ENCODE measurements at places on chromosomes 1 and 21. TPM values are rescaled to one million over a fixed set of nuclear protein-coding genes. Genes with fewer than 3 reads are reported as not detected.

- no peak for DNase-seq
Measured at GRCh38 chr1:171257607-171258076, 9.3 kb downstream of the FMO1 start.

TBX19 gene
- total RNA-seq, result 0.40 TPM

- no peak for DNase-seq
Measured at GRCh38 chr21:20570824-20571232, 427.4 kb upstream of the NCAM2 start.

GRCh38 chr1:153548722-153549688, at the start of gene S100A3:
S100A3 (minus strand) TSS chr1:153549258; CDS start chr1:153548485, 773 bp downstream.
- no peak for DNase-seq

DNA sequence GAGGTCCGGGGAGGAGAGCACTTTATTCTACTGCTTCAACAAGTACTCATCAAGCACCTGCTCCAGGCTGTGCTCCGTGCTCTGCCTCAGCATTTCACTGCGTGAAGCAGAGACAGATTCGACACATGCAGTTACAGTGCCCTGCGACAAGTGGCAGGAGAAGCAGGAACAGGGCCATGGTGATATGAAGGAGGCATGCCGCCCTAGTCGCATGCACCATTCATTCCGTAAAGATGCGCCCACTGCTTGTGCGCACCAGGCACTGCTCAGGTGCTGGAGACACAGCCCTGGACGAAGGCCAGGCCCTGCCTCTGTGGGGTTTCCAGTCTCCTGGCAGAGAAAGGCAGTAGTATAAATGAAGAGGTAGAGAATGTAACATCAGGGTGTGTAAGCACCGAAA, 206.6 kb downstream of the HIVEP3 start:
- no peak for DNase-seq

- DNase-seq, result no peak
Measured at GRCh38 chr1:152539901-152540300, 25.6 kb downstream of the CRCT1 start.

MTMR11 gene
- 0.94 TPM for total RNA-seq

PFKFB2 gene
- total RNA-seq, result 3.9 TPM

DISP1 gene
- total RNA-seq, result 1.6 TPM

GRCh38 chr1:64019818-64020217, 183.6 kb upstream of the UBE2U start:
- DNase-seq, result no peak

DNA sequence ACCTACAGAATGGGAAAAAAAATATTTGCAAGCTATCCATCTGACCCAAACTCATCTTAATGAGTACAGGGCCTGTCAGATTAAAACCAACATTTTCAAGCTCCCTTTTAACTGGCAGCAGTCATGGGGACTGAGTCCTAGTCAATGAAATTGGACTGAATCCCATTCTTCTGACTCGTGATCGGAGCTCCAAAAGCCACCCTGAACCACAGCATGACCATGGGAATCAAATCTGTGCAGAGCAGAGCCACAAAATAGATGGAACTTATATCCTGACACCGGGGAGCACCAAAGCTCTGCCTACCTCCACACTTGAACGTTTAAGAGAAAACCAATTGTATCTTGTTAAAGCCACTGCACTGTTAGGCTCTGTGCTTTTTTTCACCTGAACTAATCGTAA, 5.0 kb upstream of the RWDD3 start:
- DNase-seq, result no peak

GRCh38 chr1:226973371-226973897, 33.3 kb downstream of the COQ8A start:
- no peak for DNase-seq

DNA sequence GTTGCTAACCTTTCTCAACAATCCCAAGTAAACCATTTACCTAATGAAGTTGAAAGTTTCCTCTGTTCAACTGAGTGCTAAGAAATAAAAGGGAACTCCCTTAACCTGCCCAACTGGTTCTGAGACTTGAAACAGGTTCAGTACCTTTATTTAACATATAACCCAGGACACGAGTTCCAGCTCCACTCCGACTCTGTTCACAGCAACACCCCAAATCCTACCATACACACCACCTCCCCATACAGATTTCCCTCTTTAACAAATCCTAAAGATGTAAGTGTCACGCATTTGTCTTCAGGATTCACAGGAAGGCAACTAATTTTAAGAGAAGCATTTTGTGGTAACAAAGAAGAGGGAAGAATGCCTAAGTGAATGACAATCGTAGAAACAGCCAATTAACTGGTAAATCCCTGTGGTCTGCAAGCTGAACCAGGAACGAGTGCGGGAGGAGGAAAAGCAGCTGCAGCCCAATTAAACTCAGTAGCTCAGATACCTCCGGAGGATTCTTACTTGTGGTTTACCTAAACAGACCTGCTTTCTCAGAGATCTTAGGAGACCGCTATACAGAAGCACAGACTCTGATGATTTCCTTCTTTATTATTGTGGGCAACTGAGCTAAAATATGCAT, 134.5 kb upstream of the MAGI3 start:
- no peak for DNase-seq

GRCh38 chr1:97010566-97011264, 289.1 kb downstream of the PTBP2 start:
- DNase-seq, result no peak

- peak; percentile 15 for DNase-seq
Measured at GRCh38 chr1:58768971-58769808, 14.7 kb downstream of the JUN start.

DNA sequence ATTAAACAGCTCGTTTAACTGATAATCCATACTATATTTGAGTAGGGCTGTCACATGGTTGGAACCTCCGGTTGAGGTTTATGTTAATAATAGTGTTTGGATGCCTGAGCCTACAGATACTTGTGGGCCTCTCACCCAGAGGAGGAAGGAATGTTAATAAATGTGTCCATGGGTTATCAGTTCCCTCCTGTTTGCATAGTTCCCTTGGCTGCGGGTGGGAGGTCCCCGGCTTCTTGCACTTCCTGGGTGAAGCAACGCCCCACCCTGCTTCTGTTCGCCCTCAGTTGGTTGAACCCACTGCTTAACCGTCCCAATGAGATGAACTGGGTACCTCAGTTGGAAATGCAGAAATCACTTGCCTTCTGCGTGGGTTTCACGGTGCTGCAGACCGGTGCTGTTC, 23.6 kb upstream of the GBP1 start:
- DNase-seq, result no peak

DNA sequence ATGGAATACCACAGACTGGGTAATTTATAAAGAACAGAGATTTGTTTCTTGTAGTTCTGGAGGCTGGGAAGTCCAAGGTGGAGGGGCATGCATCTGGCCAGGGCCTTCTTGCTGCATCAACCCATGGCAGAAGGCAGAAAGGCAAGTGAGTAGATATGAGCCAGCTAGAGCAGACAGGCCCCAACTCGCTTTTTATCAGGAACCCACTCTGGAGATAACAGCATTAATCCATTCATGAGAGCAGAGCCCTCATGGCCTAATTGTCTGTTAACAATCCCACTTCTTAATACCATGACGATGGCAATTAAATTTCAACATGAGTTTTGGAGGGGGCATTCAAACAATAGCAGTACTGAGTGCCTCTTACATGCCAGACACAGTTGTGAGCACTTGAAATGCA, 87.2 kb upstream of the SOX13 start:
- DNase-seq, result no peak

GRCh38 chr1:89590341-89591080, 42.4 kb upstream of the LRRC8C start:
- no peak for DNase-seq

DNA sequence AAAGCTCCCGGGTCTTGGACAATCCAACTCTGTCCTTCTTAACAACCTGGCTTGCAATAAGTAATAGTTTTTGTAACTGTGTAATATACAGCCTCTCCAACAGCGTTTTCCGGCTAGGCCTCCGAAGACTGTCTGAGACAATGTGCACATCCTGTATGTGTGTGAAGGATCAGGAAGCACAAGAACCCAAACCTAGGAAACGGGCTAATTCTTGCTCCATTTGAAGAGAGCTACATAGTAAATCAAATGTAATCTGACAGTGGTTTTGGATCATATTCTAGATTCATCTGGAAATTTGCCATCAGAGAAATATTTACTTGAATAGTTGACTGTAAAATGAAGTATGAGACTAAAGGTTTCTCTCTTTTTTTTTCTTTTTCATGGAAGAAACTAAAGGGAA, 1.2 kb downstream of the GPR52 start:
- no peak for DNase-seq

GBP4 gene
- total RNA-seq, result 78.5 TPM
